IPS DF 19.7 (cell line): ENCODE measurements at places on chromosomes 13 and 19.

DNA sequence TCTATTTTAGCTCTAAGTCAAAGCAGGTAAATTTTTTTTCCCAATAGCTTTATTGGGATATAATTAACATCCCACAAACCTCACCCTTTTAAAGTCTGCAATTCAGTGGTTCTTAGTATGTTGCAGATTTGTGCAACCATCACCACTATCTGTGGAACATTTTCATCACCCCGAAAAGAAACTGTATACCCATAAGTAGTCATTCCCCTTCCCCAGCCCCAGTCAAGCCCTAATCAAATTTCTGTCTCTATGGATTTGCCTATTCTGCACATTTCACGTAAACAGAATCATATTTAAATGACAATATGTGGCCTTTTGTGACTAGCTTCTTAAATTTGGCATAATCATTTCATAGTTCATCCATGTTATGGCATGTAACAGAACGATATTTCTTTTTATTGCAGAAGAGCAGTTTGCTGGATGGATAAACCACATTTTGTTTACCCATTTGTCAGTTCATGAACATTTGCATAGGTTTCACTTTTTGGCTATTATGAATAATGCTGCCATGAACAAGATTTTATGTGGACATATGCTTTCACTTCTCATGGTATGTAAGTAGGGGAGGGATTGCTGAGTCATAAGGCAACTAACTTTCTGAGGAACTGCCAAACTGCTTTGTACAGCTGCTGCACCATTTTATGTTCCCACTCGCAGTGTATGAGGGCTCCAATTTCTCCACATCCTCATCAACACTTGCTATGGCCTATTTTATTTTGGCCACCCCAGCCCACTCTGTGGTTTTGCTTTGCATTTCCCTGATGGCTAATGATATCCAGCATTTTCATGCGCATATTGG, 10.9 kb downstream of the SLC46A3 start:
- DNase-seq, result no peak

DNA sequence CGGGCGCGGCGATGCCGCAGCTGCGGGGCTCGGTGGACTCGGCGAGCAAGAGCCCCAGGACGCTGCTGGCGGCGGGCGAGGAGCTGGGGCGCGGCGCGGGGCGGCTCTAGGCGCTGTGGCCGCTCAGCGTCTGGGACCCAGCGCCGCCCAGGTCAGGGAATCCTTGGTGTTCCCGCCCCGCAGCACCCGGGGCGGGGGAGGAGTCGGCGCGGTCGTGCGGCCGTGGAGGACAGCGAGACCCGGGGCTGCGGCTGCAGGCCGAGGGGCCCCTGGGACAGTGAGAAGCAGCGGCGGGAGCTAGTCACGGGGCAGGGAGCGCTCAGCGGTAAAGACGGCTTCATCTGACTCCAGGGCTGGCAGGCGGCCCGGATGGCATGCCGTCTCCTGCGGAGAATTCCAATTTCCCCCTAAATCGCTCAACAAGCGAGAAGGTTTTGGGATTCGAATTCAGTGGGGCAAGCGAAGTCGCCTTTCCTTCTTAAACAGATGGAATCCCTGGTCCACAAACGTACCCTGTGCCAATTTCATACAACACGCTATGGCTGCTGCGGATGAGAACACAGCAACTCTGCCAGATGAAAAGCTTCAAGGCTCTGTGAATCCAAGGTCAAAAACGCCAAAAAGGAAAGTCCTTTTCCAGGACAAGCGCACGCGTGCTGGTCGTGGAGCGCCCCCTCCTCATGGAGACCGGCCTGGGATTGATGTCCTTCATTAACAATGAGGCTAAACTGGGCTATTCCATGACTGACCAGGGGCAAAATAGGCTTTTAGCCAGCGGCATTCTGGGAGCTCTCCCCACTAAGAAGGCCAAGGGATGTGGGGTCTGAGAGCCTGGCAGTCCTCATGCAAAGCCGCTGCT, 4.2 kb upstream of the ZSCAN4 start:
- DNase-seq, result no peak

DNA sequence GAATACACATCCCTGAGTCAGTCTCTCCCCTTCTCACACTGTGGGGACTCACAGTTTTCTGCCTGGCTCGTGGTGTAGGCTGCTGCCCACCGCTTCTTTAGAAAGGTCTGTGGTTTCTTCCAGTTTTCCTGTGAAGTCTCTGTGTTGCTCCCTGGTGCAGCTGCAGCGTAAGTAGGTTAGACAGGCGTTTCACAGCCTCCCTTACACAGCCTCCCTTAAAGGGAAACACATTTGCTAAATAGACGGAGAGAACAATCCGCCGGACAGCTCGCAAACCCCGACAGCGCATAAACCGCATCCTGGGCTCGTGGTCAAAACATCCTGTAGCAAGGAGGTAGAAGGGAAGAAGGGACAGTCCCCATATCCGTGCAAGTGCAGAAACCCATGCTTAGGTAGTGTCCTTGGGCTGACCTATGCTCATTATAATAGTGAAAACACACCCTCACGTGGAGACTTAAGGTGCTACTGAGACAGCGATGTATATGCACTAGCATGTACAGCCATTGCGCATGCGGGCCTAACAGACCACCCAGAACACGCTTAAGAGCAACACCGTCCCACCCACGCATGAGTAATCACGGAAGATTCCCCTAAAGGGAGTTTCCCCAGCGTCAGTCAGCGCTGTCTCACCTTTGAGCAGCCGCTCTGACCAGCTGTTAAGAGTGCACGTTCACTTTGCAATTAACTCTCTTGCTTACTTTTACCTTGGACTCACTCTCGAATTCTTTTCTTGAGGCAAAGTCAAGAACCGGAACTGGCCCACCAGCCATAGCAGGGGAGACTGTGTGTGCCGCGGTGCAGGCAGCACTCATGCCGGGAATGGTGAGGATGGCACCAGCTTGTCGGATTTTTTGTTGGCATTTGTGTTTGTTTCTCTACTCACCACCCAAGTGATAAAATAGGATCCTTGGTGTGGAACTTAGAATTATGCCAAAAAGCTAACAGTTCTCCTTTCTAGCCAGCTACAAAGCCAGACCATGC, 16.6 kb downstream of the SIGLEC8 start:
- no peak for DNase-seq

DNA sequence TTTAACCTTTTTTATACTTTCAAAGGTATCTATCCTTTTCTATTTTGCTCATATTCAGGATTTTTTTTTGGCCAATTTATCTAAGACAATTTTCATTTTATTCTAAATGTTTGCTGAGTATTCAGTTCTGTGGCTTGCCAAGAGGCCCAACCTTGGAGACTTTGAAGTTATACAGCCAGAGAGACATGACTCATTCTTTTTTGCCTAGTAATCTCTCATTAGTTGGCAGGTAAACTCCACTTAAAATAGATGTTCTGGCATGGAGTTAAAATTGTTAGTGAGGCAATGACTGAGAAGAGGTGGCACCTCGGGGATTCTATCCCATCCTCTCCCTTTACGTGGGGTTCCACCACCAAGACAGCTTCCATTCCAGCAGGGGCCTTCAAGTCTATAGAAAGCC, 213.8 kb downstream of the KCTD12 start:
- no peak for DNase-seq

- no peak for DNase-seq
Measured at GRCh38 chr19:38812841-38813320, at the start of gene LGALS4. LGALS4 (minus strand) TSS chr19:38812945; CDS start chr19:38812886, 59 bp downstream.

DNA sequence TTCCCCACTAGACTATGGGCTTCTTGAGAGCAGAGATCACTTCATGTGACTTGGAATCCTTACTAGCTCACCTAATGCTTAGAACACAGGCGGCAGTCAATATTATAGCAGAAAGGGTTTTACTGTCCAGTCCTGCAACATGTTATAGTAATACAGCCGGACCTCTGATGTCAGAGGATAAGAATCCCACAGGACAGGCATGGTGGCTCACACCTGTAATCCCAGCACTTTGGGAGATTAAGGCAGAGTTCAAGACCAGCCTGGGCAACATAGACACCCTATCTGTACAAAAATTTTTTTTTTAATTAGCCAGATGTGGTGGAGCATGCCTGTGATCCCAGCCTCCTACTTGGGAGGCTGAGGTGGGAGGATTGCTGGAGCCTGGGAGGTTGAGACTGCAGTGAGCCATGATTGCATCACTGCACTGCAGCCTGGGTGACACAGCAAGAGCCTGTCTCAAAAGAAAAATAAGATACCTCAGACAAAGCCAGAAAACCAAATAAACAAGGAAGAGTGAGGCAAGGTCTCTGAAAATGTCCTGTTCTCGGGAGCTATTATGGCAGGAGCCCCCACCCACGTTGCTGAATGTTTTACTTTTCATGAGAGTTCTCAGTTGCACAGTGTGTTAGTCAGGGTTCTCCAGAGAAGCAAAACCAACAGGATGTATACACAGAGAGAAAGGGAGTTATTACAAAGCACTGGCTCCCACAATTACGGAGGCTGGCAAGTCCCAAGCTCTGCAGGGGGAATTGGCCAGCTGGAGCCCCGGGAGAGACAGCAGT, 100.8 kb downstream of the UBL3 start:
- DNase-seq, result no peak
